Fibroblast of skin of left biceps (primary cell): ENCODE measurements at places on chromosomes 11 and 22.

DNA sequence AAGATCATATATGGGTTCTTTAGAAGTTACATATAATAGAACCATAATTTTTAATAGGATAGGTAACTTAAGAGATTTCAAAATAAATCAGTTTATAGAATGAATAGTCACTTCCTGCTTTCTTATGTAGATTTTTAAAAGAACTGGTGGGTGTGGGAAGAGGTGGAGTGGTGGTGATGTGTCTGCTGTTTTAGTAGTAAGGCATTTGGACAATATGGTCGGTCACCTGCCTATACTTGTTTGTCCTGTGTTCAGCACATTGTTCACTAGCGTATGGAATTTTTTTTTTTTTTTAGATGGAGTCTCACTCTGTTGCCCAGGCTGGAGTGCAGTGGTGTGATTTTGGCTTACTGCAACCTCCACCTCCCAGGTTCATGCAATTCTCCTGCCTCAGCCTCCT is 39.3 kb downstream of the CCDC81 start:
- no peak for DNase-seq

- no peak for DNase-seq
These were observed 71.2 kb upstream of the TP53AIP1 start for GRCh38 chr11:129013737-129014475.

GRCh38 chr22:29443861-29444792 is 5.7 kb downstream of the RFPL1 start:
- no peak for DNase-seq

DNA sequence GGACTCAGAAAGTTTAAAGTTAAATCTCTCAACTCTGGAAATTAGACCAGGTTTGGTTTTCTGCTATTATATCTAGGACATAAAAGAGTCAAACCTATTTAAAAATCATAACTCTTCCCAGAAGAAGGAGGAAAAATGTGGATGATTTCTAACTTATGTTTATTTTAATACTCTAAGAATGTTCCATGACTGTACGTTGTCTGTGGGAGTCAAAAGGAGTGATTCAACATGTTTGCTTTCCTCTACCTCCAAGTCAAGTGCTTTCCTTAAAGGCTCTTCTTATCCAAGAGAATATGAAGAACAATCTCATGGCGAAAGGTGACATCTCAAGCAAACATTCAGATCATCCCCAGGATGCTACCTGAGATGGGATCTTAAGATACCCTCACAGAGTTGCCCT is 21.6 kb downstream of the OR51E1 start:
- no peak for DNase-seq

GRCh38 chr22:24427500-24428164 is at the start of gene ADORA2A:
Gene ADORA2A (plus strand): TSS chr22:24427599. CDS start chr22:24433405, 5,806 bp downstream.
- no peak for DNase-seq

GRCh38 chr11:6258571-6259081 is 1.0 kb upstream of the CCKBR start:
- no peak for DNase-seq

DNA sequence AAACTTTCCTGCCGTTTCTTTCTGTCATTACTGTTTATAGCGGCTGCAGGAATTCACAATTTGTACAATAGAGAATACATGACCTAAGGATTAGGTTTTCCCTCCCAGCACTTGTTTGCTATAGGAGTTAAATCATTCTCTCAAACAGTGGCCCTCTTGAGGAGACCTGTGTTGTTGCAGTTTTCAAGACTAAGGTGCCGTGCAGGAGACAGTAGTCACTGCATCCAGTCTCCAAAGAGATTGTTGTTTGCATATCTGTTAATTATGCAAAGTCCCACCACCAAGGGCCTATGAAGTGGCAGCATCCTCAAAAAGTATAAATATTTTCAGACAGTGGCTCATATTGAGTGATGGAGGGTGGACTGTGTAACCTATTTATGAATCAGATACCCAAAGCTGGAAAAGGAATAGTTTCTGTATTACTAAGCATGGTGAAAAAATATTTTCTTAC is 2.3 kb downstream of the PRSS23 start:
- DNase-seq = no peak

GRCh38 chr11:78213526-78214330 is 25.0 kb downstream of the USP35 start:
- DNase-seq = no peak

DNA sequence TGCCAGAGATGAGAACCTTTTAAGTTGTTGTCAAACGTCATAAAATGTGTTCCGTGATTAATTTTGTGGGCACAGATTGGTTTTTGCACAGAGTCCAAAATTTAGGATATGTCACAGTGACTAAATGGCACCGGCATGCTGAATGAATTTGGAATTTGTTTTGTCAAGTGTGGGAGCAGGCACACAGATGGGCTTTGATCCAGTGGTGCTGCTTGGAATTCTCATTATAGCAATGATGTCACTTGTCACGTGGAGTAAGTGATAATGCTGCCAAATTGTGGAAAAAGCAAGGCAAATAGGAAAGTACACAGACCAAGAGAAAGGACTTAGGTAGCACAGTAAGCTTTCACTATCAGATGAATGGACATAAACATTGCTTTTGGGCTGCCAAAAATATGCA is 8.0 kb upstream of the LIN7C start:
- no peak for DNase-seq

DNA sequence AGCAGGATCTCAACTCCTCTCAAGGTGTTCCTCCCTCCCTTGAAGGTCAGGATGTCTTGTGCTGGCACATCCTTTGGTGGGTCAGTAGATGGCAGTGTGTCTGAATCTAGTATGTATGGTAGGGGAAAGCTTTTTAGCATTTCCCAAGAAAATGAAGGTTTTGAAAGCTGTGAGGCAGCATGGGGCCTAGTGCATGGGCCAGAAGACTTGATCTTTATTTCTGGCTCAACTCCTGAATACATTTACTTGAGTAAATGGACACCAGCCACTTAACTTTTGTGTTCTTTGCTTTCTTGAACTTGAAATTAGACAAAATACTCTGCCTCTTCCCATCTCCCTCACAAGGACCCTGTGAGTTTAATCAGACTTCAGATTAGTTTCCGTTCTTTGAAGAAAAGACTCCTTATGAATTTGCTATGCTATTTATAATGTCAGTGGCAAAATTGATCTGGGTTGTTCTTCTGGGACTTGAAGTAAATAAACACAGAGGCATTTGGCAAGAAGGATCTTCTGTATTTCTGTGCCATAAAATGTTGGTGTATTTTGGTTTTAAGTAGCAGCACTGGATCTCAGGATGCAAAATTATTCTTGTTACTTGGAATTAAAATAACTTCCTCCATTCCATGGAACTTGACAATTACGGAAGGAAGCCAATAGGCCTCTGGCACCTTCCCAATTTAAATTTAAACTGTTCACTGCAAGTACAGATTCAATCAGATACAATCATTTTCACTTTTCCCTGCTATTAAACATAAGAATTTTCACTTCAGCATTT is 288.8 kb downstream of the CASP12 start:
- peak; percentile 37 for DNase-seq

GRCh38 chr11:1201395-1202153 is 21.3 kb upstream of the MUC5B start:
- DNase-seq = no peak

DNA sequence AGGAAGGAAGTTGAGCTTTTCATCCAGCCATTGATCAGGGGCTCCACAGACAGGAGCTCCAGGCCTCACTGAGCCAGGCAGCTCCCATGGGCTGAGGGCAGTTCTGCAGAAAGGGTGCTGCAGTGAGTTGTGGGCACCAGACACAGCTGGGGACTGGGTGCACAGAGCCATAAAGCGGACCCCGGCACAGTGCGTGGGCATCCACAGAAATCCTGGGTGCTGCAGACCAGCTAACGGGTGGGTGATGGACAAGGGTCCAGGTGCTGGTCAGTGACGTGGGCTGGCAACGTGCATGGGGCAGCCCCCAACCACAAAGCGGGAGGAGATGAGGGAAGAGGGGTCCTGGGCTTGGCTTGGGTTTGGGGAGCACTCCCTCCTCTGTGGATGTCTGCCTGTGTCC is 19.4 kb upstream of the GAL start:
- DNase-seq = no peak

- DNase-seq = no peak
These were observed 2.7 kb downstream of the FREY1 start for GRCh38 chr11:45904309-45904915.

- DNase-seq = no peak
These were observed 22.8 kb downstream of the THOC5 start for GRCh38 chr22:29530716-29531115.

- DNase-seq = peak; percentile 75
These were observed 41.8 kb downstream of the TXN2 start for GRCh38 chr22:36439481-36440271.

GRCh38 chr11:95799546-95799945 is 9.2 kb downstream of the CEP57 start:
- DNase-seq = no peak

DNA sequence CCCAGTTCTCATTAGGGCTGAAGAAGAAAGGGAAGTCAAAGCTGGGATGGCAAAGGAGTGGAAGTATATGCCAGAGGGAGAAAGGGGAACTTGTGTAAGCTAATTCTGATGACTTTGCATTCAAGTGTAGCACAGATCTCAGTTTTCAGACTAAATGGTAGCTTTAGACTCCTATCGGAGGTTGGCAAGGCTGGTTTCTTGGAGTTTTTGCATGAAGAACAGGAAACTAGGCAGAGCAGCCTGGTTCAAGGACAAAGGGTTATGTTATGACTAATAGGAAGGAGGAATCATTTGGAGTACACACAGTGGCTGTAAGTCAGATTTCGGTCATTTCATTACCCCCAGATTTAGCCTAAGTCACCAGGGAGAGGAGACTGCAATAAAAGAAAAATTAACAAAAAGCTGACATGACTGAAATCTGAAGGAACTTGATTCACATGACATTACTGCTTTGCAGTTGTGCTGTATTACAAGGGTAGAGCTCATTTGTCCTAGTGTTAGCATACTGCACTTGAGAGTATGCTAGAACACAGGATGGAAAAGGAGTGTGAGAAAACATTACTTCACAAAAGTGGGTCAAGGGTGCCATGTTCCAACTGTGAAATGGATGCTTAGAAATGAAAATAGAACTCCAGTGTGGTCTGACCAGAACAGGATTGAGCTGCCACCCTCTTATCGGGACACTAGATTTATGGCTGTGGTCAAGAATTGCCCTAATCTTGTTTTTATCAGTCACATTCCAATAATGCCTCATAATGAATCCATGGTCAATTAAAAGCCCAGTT is 23.6 kb downstream of the ADM start:
- DNase-seq = no peak

GRCh38 chr11:70399681-70400112 is 1.4 kb downstream of the CTTN start:
- peak; percentile 71 for DNase-seq

GRCh38 chr11:44578279-44578678 is 12.8 kb downstream of the CD82 start:
- no peak for DNase-seq
